ENCODE measurements at places on chromosomes 12 and 14.

DNA sequence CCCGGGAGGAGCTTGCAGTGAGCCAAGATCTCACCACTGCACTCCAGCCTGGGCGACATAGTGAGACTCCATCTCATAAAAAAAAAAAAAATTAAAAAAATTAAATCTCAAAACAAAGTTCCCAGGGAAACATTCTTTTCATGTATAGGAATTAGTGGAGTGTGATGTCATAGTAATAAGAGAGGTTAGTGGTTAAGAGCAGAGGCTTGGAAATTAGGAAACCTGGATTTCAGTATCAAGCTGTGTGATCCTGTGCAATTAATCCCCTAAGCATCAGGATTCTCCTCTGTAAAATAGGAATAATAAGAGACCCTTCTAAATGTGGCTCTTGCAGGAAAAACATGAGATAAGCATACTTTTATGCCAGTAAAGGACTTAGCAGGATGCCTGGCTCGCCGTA is 3.1 kb upstream of the TXNRD1 start:
- no peak for DNase-seq

GRCh38 chr12:129049917-129050316 is 196.6 kb downstream of the GLT1D1 start:
- DNase-seq: no peak

- no peak for DNase-seq
Measured at GRCh38 chr14:42778984-42779383, 1172.3 kb downstream of the LRFN5 start.

GRCh38 chr14:87030197-87030596 is 962.8 kb downstream of the GALC start:
- no peak for DNase-seq
